RCC 7860 (cell line): ENCODE measurements at places on chromosomes 12 and 14.

DNA sequence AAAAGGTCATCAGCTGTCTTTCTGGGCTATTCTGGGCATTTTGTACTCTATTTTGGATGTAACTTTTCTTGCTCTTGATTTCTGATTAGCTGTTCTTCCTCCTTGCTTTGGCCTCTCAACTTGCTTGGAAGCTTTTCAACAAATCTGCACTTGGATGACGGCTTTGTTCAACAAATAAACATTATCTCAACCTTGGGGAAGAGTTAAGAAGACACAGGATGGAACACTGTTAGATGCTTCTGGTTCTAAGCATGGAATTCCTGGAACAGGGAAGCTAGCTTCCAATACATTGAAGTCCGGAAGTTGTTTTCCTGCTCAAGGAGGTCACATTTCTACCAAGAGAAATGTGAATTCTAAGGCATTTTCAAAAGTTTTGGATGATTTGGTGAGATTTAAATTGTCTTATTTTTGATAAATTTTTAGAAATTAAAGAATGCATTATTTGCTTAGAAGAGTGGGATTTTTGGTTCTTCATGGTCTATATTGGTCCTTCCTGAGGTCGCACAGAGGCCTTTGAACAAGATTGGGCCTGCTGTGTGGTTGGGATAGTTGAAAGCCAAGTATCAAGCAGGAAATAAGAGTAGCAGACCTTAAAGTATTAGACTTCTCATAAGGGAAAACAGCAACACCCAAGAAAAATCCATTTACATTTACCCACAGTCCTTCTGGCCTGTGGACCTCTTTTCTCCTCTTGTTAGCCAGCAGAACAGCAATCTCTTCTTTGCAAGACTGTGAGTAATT lies 59.2 kb downstream of the PPFIBP1 start:
- no peak for DNase-seq

GRCh38 chr14:103628221-103628683 lies 759 bp upstream of the KLC1 start:
- DNase-seq, result peak; percentile 60

- DNase-seq, result no peak
Observed at GRCh38 chr12:79370021-79370420, 320.7 kb downstream of the PAWR start.

GRCh38 chr14:86521843-86522242 lies 991.9 kb downstream of the FLRT2 start:
- DNase-seq, result no peak

DNA sequence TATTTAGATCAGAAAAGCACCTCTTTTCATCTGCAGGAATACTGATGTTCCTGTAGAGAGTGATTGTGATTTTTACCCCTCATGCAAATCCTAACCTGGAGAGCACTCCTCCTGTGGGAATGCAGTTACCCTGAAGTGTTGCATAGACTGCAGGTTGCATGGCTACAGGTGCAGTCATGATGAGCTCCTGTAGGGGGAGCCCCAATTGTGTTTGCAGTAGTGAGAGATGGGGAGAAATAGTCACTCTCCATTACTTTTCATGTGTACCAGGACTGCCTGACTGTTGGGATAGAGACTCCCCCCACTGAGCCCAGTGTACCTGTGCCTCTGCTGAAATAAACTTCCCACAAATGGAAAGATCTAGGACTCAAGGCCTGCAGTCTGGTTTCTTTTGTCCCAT lies 1086.5 kb downstream of the SLC6A15 start:
- no peak for DNase-seq

DNA sequence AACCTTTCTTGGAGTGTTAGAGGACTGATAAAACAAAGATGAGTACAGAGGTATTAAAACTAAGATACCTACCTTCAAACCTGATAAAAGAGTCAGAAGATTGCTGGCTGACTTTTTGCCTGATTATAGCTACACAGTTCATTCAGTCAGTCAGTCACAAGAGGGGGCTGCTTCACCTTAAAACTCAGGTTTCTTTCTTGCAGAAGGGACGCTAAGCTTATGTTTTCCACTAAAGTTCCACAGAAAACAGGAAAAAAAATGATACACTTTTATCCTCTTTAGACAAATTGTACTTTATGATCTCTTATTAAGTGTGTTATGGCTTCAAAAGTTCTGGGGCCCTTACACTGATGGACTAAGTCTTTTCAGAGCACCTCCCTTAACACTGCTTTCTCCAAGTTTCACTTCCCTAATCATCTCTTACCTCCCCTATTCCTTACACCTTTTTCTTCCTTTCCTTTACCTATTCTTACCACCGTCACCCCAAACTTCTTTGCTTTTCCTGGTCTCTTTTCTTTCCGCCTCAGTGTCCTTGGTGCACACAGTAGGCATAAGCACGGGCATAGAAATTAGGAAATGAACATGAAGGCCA lies 448.7 kb upstream of the OR4E1 start:
- DNase-seq, result no peak

- DNase-seq, result no peak
Observed at GRCh38 chr12:16034136-16034817, 123.1 kb downstream of the DERA start.

GRCh38 chr12:3757261-3757660 lies 4.4 kb upstream of the CRACR2A start:
- DNase-seq, result no peak

DNA sequence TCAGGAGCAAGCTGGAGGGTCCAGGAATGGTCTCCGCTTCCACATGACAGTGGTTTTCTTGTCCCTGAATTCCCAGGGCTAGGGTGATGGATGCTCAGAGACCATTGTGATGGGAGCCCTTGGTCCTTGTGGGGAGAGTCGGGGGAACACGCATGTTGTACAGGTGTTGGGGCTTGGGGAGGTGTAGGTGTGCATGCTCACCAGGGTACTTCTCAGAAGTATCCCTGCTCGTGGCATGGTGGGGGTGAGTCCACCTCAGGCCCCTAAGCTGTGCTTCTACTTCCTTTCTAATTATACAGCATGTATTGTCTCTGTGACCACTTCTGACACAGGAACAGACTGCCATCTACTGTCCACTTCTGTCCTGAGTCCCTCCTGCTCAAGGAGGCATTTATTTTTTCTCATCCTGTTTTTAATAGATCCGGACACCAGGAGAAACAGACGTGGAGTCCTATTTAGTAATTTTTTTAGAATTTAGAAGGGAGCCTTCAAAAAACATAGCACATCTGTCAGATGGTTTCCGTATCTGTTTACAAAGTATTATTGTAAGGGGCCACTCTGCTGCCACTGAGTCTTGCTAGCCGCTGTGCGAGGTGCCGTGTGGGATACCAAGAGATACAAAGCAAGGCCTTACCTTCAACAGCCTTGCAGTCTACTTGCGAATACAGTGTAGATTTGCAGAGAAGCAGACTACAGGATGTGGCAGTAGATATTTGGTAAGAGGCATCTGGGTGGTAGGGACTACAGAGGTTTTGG lies 10.5 kb downstream of the NTF3 start:
- DNase-seq, result peak; percentile 63

DNA sequence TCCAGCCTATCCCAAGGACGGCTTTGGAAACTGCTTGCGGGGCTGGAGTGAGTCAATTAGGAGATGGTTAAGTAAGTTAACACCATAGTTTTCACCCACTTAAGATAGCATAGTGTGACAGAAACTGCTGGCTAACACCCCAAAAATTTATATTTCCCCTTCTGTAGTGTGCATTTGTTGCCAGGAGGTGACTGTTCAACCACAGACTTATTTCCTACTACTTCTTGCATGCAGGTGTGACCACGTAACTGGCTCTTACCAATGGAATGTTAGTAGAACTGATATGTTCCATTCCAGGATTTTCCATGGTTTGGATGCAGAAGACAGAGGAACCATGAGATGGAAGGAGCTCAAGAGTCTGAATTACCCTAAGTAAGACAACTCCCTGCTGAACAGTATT lies 52.9 kb upstream of the SLC35F4 start:
- DNase-seq, result no peak

DNA sequence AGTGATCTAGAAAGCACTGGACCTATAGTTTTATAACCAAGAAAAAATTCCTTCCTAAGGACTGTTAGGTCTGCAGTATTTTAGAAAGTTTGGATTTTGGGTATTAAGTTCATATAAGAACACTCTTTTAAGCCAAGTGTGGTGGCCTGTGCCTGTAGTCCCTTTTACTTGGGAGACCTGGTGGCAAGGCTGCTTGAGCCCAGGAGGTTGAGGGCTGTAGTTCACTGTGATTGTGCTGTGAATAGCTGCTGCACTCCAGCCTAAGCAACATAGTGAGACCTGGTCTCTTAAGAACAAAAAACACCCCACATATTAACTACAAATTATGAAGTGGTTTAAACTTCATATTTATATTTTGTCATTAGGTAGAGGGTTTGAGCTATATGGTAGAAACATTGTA lies 9.7 kb downstream of the DNM1L start:
- no peak for DNase-seq

DNA sequence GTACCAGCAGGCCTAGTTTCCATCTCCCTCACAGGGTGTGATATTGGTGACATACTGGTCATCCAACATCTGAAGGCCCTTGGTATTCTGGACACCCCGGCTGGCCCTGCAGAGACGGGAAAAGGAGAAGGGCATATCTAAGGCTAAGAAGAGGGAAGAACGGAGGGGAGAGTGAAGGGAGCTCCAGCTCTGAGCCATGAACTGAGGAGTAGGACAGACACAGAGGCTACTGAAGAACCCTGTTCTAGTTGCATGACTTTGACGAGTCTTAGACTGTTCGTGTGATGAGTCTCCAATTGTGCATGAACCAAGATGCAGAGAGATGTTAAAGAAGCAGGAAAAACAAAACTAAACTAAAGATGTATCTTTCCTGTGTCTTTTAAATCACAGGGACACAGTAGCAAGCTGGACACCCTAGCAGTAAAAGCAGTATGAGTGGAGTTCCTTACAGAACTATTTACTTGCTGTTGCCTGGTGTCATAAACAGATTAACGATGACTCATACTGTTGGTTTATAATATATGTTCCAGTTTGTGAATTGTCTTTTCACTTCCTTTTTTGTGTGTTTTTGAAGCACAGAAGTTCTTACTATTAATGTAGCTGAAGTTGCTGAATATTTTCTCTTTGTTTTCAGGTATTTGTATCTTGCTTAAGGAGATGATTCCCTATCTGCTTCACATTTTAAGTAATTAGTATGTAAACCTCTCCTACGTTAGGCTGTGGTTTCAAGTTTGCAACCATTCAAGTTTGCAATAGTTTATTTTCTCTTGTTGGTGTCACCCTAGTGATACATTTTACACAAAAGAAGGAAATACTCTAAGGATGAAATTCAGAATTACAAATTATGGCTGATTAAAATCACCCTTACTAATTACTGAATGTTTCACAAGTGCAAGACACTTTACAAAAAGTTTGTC lies 15.7 kb downstream of the FAR2 start:
- no peak for DNase-seq

DNA sequence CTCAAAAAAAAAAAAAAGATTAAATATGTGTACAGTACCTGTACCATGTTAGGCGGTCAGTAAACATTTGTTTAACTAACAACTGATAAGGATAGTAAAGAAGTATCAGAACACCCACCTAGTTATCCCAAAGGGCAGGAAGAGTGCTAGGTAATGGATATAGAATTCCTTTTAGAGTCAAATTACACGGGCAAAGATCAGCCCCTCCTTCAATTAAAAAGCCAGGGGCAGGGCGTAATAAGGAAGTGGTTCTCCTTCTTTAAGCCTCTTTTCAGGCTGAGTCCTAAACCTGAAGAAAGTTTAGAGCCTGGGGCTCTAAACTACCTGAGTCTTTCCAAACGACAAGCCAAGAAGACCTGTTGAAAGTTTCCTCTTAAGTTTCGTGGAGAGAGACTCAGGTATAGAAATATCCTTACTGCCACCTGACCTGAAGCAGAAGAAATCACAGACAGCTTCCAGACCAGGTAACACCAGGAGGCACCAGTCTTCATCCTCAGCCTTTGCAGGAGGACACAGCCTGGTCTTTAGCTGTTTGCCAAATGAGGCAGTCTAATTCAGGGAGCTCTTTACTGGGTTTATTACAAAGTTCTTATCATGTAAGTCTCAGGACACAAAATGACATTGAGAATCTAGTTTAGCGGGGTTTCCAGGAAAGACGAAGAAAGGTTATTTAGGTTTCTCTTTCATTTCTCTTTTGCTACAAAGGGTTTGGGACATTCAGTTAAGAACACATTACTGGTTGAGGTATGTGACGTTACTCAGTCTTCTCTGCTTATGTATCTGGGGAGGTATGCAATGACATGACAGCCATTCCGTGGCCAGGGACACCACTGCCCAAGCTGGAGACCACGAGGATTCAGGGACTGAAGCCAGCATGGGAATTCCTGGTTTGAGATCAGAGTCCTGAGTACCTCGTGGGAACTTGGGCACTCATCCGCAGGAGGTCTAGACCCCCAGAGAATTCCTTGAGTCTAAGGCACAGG lies at the start of gene BCL2L14:
TSS of gene BCL2L14 (plus strand) at position 266 of the 983 bp plus-strand sequence. CDS start 8,367 bp downstream, outside the sequence.
- DNase-seq, result no peak

DNA sequence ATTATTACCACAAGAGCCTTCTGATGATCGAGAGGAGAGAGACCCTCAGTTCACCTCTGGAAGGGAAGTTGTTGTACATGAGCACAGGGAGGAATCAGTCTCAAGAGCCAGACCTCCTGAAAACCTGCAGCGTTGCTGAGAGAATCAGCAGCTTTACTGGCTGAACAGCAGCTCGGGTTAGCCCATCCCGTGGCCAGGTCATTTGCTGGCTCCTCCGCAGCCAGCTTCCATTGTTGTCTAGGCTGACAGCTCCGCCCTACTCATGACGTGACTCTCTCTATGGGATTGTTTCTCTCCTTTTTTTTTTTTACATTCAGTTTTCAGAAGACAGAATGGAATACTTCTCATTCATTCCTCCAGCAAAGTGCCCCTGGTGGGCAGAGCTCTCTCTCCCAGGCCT lies 69.9 kb downstream of the TGFB3 start:
- DNase-seq, result no peak

DNA sequence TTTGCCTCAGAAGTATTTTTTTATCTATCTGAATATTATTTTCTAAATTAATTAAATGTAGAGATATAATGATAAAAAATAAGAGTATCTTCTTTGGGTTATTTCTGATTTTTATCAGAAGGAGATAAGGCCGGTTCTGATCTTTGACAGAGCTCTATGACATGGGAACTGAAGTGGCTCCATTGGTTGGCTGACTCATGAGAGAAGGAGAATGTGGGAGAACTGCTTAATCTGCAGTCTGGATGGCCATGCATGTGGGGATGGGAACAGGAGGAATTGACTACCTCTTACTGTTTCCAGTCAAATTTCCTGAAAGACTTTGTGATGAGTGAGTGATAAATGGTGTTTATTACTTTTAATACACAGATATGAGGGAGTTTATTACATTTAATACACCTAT lies 155.8 kb upstream of the ATP2B1 start:
- DNase-seq, result no peak

- DNase-seq, result peak; percentile 19
Observed at GRCh38 chr12:89731089-89731488, 22.5 kb upstream of the ATP2B1 start.

GRCh38 chr12:89706986-89707702 lies 1.5 kb downstream of the ATP2B1 start:
- no peak for DNase-seq

- DNase-seq, result no peak
Observed at GRCh38 chr14:48247977-48248376, 572.6 kb upstream of the MDGA2 start.

GRCh38 chr12:110874781-110875180 lies 28.0 kb downstream of the CCDC63 start:
- no peak for DNase-seq
